Stimulated activated CD8-positive, alpha-beta memory T cell treated with anti-CD3 and anti-CD28 coated beads, Interleukin-7, amount 100 ng/mL, for 1 hour (primary cell): ENCODE measurements at places on chromosomes 5 and 9.
A peak's percentile ranks its signal among the peaks of the same experiment; 100 is the strongest.

DNA sequence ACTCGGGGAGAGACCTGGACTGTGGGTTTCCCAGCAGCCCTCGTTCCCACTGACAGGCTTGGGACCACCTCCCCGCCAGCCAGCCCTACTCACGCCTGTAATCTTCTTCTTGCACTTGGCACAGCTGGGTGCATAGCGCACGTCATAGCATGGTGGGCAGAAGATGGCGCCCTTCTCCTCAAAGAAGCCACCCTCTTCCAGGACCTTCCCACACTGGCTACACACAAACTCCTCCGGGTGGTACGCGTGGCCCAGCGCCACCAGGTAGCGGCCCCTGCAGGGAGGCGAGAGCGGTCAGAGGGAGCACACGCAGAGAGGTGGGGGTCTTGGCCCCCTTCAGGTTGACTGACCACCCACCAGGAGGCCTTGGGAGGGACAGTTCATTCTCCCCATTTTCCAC is 9.4 kb downstream of the PDLIM7 start:
- DNase-seq = no peak

GRCh38 chr5:87944553-87945285 is 323.9 kb downstream of the TMEM161B start:
- DNase-seq = no peak

DNA sequence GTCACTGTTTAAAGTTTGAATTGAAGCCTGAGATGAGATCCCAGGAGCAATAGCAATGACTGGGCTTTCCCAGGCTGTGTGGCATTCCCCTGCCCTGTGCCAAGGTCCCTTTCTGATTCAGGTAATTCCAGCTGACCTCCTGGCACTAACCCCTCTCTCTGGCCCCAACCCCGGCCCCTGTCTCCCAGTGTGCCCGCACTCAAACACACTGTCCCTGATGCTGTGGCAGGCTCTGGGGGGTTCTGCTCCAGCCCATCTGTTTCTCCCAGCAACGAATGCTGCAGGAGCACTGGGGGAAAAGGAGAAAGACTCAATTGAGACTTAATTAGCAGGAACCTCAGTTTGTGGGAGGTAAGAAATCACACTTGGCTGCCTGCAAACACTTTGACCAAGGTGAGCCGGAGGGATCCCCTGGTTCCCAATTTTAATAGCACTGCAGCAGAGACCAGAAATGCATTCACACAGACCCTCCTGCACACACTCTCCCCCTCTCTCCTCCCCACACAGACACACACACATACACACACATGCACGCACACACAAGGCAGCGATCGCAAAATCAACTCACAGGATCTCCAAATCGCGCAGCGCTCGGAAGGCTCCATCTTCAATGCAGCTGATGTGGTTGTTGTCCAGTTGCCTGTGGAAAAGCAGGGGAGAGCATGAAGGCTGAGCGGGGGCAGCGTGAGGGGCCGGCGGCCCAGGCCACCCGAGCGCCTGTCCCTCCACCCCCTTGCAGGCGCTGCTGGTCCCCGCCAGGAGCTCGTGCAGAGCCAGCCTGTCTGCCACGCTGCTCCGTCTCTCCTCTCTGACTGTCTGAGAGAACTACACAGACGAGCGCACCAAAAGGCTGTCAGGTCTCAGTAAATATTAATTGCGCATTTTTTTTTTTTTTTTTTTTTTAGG is 265.1 kb upstream of the PANK3 start:
- DNase-seq = no peak

DNA sequence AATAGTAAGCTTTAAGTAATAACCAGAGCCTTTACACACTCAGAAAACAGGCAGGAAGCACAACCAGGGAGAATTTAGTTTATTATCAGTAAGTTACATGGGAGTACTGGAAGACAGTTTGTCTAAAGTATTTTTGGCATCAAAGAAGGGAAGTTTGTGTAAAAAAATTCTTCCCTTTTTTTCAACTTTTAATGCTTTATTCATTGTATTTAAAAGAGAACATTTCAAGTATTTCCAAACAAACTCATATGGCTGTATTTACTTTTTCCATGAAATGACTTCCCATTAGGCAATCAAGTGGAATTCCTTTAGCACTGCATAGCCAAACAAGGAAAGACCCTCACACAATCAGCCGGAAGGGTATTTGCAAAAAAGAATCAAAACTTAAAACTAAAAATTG is 26.7 kb downstream of the RNF145 start:
- no peak for DNase-seq

DNA sequence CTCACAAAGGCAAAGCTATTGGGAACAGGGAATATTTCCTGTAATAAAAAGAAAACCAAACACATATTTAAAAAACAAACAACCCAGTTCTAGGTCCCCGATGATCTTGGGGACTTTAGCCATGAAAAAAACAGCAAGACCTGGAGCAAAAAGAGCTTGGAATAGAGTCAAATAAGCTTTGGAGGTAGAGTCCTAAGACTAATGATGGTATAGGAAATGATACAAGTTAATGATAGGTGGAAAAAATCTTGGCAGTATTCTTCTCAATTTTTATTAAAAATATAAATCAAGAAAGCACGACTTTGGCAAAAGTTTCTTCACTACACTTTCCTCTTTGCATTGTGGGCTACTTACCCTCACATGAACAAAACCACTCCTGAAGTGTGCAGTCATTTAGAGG is 481.5 kb downstream of the EBF1 start:
- DNase-seq = no peak

GRCh38 chr5:151115272-151115905 is 34.6 kb upstream of the TNIP1 start:
- peak; percentile 62 for DNase-seq

GRCh38 chr5:103021314-103021713 is 98.6 kb downstream of the GIN1 start:
- DNase-seq = no peak

DNA sequence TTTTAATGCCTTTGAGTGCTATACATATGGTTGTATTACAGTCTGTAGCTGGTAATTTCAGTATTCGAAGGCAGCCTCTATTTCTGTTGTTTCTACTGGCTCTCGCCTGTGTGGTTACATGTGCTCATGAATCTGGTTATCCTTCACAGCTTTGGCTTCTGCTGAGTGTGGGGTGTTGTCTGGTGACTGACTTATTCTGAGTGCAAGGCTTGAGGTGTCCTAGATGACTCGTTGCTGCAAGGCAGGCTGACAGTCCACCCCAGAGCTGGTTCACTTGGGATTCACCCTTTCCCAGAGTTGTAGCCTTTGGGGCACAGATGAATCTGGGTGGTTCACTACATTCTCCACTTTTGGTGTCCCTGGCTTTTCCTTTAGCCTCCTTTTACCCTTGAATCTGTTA is 41.4 kb downstream of the PDE8B start:
- DNase-seq = no peak

DNA sequence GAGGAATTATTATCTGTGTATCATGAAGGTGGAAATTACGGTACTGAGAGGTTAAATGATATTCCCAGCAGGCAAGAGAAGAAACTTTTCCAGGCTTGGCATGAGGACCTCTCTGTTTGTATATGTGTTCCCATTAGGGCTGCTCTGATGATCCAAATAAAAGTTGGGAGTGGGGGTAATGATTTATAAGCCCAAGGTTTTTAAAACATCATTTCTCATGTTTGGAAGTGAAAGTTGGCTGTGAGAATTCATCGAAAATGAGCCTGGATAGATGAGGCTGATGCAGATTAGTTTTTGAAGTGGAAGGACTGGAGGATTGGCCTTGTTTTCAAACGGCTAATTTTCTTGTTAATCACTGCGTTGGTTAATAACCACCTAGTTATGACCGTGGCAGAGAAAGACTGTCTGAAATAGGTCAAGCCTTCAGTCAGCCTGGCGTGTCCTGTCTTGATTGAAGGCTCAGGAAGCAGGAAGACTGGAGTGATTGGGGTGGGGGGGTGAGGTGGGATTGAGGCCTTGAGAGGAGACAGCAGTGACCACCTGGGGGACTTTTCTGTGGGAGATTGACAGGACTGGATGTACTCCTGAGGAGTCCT is 391.0 kb upstream of the WWC1 start:
- DNase-seq = no peak

DNA sequence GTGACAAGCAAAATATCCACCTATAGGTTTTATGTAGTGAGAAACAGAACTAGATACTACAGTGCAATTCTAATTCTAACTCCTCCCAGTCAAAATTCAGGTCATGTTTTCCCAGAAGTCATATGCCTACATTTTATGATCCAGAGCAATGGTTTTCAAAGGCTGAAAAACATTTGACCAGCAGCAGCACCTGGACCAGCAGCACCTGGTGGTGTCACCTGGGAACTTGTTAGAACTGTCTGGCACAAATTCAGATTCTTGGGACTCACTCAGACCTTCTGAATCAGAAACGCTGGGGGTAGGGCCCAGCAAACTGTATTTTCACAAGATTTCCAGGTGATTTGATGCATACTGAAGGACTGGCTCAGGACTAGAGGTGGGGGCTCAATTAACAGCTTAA is 367.7 kb upstream of the RFX3 start:
- DNase-seq = no peak

DNA sequence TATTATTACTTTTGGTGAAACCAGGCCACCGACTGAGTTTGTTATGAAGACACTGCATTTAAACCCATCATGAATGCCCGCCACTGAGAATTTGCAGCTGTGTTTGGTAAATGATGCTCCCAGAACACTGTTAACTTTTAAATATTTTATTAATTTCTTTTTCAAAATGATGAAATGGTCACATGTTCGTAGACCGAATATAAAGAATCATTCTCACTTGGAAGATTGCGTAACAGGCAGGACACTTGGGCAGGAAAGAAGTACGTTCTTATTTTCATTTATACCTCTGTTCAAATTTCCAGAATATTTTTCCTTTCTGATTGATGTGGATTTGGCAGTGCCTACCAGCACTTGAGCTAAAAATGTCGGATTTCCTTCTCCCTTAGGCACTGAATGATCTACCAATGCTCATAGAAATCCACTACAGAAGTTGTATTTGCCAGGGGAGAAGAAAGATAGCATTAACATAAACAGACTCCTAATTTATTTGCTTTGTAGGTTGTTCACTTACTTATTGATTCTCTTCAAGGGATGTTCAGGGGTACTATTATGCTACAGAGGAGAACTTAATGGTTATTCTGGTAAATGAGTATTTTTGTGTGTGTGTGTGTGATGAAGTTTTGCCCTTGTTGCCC is 13.8 kb downstream of the CYFIP2 start:
- DNase-seq = no peak

- DNase-seq = no peak
Measured at GRCh38 chr5:126137891-126138280, 285.3 kb upstream of the GRAMD2B start.

GRCh38 chr5:116076496-116076895 is 8.3 kb upstream of the COMMD10 start:
- no peak for DNase-seq

DNA sequence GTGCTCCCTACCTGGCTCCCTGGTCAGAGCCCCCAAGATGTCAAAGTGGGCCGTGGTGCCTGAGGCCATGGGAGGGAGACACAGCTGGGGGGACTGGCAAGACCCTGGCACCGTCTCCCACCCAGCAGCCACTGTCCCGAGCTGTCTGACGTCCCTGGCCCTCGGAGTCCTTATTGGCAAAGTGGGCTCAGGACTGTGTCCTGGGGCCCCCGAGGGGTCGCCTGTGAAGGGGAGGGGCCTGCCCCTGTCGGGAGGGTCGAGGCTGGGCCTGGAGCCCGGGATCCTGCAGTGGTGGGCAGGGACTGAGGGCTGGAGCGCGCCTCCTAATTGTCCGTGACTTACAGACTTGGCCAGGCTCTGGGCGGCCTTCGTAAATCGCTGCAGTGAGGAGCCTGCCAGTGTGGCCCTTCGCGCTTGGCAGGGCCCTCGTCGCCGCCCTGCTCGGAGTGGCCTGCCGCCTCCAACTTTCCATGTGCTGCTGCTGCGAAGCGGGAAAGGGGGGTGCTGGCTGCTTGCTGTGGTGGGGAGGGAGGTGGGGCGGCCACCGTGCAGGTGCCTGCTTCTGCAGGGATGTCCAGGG is 13.7 kb downstream of the MYMK start:
- DNase-seq = no peak

DNA sequence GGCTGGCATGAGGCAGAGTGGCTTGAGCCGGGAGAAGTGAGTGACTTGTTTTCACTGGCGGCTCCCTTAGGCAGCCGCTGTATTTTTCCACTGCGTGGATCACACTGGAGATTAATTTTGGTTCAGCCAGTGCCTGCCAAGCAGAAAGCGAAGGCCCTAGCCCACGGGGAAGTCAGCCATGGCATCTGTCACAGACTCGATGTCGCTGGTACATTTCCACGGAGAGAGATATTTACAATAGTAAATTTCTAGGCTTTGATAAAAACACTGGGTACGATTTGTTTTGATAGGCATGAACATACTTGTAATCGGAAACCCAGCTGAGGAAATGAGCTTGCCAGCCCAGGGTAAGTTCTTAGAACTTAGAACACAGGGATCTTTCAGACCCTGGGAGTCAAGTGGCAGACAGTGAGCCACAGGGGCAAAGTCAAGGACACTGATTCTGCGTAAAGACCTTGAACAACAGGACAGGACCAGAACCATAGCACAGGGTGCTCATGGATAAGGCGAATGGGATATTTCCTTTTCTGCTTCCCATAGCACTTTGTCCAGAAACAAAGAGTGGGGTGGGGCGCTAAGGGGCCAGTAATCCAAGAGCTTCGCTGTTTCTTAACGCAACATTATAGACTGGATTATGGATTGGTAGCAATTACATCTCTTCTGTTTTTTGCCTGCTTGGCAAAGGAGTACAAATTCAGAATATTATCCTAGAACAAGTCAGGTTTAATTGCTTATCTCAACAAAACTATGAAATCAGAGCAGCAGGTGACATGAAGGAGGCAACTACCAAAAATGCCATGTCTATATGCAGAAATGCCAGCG is 4.5 kb downstream of the DUSP1 start:
- DNase-seq = no peak

GRCh38 chr9:38073882-38074281 is 4.9 kb upstream of the SHB start:
- no peak for DNase-seq

DNA sequence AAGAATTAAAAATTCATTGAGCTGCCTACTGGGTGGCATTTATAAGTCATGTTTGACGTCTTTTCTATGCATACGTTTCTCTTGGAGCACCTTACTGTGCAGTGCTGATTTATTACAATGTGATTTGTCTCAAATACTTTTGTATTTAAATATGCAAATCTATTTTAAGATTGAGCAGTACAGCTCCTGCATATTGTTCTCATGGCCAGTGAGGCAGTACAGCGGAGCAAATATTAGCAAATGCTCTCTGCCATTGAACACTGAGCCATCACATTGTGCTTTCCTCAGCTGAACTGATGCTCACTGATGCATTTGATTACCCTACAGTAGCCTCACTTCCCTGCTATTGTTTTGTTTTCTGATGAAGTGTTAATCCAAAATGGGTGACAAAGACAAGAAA is 149.6 kb downstream of the HTR1A start:
- no peak for DNase-seq
